CD4-positive, alpha-beta T cell treated with Interleukin-15 for 4 hours (primary cell): ENCODE measurements at places on chromosomes 2 and 18.

GRCh38 chr2:174439323-174439722 is 43.8 kb downstream of the SCRN3 start:
- DNase-seq: no peak

DNA sequence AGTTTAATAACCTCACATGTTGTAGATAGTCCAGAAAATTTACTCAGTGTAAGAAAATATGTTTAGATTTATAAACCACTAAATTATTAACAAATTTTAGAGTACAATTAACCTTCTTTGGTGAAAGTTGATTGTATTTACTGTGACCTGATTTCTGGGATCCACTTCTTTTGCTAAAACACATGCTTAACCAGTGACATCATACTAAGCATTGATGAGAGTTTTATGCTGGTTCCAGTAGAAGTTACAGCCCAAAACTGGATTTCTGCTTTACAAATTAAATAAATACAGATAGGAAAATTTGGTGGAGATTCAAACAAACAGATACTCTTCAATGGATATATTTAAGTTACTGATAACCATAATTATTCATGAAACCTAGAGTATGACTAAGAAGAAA is 40.9 kb downstream of the RBBP8 start:
- DNase-seq: no peak

GRCh38 chr2:64489081-64489751 is 34.9 kb upstream of the AFTPH start:
- DNase-seq: no peak

- DNase-seq: no peak
Measured at GRCh38 chr2:10415048-10415447, 33.1 kb downstream of the ODC1 start.

- DNase-seq: no peak
Measured at GRCh38 chr2:235957251-235957650, 210.9 kb downstream of the GBX2 start.

- DNase-seq: no peak
Measured at GRCh38 chr18:78735131-78736014, 244.2 kb upstream of the SALL3 start.

DNA sequence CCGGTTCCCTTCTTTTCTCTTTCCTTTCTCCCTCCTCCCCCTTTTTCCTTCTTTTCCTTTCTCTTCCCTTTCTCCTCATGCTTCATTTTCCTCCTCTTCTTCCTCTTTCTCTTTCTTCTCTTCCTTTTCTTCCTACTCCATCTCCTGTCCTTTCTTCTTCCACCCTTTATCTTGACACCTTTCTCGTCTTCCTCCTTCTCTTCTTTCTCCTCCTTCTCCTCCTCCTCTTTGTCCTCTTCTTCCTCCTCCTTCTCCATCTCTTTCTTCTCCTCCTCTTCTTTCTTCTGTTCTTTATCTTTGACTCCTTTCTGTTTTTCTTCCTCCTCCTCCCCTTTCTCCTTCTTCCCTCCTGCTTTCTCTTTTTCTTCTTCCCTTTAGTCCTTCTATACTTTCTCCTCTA is 53.2 kb downstream of the CELF4 start:
- no peak for DNase-seq

- no peak for DNase-seq
Measured at GRCh38 chr18:42658171-42658570, 457.3 kb downstream of the RIT2 start.

GRCh38 chr2:144348846-144349245 is 171.1 kb downstream of the ZEB2 start:
- no peak for DNase-seq

DNA sequence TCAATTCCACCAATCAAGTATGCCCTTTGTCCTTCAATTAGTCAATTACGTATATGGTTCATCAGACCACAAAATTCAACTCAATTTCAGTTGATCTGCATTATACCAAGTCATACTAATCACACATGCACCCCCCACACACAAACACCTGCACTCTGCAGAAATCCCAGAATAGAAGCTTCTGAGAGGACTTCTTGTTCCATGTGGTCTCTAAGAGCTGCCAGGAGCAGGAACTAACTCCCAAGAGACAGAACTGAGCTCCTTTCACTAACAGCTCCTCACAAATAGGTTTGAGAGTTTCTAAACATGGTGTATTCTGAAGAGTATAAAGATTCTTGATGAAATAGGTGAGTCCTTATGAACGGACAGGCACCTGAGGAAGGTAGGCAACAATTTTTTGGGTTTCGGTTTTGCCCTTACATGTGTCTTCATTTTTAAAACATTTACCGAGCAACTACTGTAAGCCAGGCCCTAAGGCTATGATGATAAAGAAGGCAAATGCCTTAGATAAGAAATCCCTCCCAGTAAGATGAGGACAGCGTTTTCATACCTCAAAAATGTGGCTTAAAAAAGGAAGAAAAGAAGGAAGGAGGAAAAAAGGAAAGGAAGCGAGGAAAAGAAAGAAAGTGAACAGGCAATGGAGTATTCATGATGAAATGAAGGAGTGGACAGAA is 183.1 kb downstream of the PID1 start:
- no peak for DNase-seq

DNA sequence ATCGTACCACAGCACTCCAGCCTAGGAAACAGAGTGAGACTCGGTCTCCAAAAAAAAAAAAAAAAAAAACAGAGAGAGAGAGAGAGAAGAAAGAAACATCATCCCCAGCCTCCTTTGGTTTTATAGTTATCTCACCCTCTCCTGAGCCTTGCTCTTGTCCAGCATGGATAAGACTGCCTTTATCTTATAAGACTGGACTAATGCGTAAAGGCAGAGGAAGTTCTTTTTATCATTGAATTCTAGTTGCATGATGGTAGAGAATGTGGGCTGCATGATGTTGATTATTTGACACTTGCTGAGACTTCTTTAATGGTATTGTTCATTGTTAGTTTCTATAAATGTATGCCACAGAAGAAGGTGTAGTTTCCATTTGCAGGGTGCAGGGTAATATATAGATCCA is 124.4 kb downstream of the ZBTB7C start:
- no peak for DNase-seq

GRCh38 chr2:118982039-118982438 is 40.0 kb downstream of the MARCO start:
- no peak for DNase-seq

DNA sequence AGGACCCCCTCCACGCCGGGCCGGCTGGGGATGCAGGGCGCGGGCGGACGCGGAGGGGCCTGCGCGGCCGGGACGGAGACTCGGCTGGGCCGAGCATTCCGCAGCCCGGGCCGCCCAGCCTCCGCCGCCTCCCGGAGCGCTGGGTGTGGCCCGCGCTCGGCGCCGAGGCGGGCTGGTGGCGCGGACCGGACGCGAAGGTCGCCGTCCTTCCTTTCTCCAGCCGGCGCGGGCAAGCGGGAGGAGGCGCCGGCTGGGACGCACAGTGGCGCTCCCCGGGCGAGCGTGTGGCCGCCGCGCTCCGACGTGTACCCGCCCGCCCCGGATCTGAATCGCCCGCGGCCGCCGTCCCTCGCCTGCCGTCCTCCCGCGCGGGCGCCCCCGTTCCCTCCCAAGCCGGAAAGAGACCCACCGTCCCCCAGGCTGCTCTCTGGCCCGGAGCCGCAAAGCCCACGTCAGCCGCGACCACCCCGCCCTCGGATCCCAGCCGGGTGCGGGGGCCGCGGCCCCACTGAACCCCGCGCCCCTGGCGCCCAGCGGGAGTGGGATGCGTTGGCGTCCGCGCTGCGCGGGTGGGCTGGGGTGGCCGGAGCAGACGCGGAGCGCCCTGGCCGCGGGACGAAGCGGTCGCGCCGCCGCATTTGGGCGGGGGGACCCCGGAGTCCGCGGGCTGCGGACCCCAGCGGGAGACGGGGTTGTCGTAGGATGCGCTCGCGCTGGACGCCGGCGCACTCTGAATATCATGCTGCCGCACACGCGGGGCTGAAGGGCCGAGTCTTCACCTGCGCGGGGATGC is 634 bp downstream of the SPATS2L start:
- DNase-seq: no peak

GRCh38 chr2:10160203-10160955 is 37.8 kb downstream of the RRM2 start:
- no peak for DNase-seq

DNA sequence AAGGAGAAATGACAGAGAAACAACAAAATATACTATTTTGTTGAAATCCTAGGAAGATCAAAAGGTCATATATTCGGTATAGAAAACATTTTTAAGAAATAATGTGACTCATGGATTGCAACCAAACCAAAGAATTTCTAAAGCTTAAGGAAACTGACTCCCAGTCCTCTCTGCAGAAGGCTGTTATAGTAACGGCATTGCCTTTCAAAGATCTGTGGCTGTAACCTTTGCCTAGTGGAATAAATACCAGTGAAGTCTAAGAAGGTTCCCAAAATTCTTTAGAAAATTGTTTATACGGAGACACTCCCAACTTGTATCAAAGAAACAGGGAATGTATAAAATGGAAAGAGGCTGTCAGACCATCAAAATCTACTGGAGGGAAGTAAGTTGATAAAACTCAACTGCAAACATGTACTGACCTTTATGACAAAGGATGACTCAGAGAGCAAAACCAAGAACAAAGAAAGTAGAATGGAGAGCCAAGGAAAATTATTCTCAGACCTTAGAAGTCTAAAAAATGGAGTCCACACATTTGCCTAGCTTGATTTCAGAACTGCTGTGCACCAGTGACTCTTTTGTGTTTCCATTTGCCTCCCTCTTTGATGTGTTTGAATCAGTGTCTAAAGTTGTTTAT is 48.6 kb upstream of the FSIP2 start:
- no peak for DNase-seq

DNA sequence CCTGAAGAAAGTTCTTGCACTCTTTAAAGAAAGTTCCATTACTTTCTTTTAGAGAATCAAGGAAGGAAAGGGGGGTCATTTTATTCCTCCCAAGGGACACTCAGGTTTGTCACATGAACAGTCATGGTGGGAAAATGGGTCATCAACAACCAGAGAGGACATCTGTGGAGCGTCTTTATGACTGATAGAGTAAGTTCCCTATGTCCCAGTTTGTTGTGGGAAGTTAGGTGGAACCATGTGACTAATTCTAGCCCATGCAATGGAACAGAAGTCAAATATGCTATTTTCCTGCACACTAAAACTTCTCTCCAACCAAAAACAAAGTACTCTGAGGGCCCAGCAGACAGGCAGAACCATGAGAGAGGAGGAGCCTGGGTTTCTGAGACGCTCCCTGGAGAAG is 165.6 kb upstream of the SERTAD2 start:
- no peak for DNase-seq

GRCh38 chr18:31776093-31776492 is 15.4 kb upstream of the SLC25A52 start:
- no peak for DNase-seq

DNA sequence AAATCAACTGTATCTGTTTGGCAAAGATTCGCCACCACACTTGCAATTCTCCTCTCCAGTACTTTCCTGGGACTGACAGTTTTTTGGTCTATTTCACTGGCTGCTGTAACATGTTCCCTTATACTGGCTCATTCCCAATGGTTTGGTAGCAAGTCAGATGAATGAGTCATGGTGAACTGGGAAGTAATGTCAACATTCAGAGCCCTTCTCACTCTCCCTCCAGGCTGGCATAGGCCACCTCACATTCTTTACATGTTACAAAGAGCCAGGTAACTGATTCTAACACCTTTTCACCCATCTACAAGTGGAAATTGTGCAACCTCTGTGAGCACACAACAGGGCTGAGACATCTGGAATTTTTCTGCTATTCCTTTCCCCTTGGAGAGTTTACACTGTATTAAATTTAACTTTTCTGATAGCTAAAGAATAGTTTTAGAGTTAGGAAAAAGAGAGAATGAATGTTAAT is 111.3 kb upstream of the TLK1 start:
- DNase-seq: no peak

DNA sequence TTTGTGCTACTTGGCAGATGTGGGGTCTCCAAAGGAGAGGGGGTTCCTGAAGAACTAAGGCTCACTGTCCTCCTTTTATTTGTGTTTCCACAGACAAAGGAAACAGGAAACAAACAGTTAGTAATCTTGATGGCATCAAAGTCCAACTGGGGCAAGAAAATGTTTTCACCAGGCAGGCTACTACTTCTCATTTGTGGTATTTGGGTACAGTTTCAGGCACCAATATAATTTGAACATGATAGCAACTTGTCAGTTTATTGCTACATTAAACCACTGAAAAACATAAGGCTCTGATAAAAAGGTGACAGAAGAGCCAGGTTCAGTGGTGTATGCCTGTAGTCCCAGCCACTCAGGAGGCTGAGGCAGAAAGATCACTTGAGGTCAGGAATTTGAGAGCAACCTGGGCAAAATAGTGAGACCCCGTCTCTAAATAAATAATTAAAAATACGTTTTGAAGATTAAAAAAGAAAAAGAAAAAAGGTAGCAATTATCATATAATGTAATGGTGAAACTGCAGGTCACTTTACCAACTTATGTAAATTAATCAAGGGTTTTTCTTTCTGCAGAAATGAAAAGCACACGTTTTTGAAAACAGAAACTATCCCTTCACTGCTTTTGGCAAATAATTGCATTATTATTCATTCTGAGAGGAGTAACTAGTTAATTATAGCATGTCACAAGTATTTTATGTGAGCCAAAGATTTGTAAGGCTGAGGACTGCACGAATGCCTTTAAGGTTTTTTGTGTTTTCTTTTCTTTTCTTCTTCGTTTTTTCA is 157.5 kb upstream of the CAVIN2 start:
- DNase-seq: no peak

DNA sequence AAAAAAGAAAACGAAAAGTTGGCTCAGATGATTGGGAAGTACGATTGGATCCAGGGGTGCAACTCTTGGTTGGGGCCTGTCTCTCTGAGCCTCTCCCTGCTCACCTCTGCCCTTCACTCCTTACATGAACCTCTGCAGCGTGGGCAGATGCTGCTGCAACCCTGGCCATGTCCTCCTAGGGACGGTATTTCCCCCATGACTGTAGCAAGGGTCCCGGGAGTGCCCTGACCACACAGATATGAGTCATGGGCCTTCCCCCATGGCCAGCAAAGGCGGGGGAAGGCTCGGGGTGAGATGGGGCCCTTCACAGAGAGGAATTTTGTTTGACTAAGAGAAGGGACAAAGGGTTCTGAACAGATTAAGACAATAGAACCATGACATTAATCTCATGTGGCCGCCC is 129.0 kb downstream of the NCK2 start:
- peak; percentile 69 for DNase-seq

DNA sequence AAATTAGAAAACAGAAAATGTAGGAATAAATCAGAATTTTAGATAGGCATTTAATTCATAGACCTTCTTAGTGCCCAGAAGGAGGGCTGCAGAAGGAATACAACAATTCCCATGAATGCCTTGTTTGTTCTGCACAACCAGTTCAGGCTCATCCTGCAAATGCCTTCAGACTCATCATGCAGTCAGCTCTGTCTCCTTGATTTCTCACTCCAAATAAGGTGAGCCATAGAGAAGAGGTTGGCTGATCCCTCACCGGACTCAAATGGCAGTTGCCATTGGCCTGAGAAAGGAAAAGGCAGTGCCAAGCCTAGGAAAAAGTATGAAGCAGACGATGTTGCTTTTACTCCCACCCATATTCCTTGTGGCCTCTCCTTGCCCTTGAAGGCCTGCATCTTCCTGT is 50.3 kb downstream of the DSC3 start:
- no peak for DNase-seq
